NCI-H226 (cell line): ENCODE measurements at places on chromosomes 3 and 15.
A peak's percentile ranks its signal among the peaks of the same experiment; 100 is the strongest.

GRCh38 chr15:96343113-96344059, 12.9 kb downstream of the NR2F2 start:
- DNase-seq, result no peak

GRCh38 chr3:171801738-171802589, 8.3 kb downstream of the PLD1 start:
- DNase-seq, result peak; percentile 60

GRCh38 chr15:94638183-94638582, 406.8 kb downstream of the MCTP2 start:
- no peak for DNase-seq

- peak; percentile 17 for DNase-seq
Measured at GRCh38 chr15:80640531-80641121, 54.5 kb upstream of the ABHD17C start.

GRCh38 chr3:128322030-128323022, 144.4 kb downstream of the DNAJB8 start:
- DNase-seq, result no peak

DNA sequence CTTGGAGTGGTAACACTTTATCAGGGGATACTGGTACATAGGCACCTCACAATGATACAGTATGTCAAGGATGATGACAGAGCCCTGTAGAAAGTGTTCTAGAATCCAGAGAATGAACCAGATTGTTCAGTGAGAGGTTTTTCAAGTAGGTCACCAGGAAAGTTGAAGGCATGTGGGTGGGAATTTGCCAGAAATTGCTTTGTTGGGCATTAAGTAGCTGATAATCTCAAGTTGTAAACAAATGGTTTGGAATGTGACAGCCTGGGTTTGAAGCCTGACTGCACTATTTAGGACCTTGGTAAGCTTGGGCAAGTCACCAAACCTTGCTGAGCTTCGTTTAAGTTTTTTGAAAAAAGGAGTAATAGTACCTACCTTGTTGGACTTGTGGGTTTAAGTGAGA, 12.5 kb downstream of the SLC35G2 start:
- DNase-seq, result no peak

GRCh38 chr15:68668926-68669600, 90.3 kb downstream of the CORO2B start:
- DNase-seq, result no peak

DNA sequence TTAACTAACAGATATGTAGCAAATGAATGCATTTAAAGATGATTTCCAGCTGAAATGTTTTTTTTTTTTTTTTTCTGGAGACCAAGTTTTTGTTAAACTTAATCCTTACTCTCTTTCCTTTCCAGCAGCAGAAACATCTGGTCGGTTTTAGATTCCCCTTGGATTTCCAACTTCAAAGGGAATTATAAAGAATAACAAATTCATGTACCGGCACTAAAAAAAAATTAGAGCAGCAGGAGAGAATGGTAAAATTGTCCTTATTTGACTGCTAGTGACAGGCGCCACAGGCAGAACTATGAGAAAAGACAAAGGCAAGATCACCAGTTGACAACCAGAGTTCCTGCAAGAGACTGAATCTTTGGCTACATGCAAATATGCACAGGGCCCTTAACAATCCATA, 393.3 kb downstream of the TIGIT start:
- no peak for DNase-seq

DNA sequence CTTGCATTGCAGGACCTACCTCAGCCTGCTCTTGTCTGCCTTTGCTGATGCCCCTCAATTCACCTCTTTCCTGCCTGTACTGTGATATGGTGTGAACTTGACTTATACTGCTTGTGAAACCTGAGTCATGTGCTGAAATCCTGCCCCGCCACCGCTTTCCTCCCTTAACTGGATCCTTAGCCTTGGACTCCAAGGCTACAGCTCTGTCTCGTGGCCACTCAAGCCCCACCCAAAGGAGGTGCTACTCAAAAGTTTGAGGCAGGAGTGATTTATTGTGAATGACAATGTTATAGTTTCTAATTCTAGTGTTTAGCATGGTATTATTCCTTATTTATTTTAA, 56.1 kb downstream of the MYZAP start:
- peak; percentile 99 for DNase-seq

GRCh38 chr3:125151916-125152315, 60.6 kb downstream of the SLC12A8 start:
- DNase-seq, result peak; percentile 60

- no peak for DNase-seq
Measured at GRCh38 chr15:68829068-68829467, 8.4 kb upstream of the ANP32A start.

- DNase-seq, result no peak
Measured at GRCh38 chr15:67593562-67593961, 51.1 kb downstream of the MAP2K5 start.

- DNase-seq, result no peak
Measured at GRCh38 chr3:25679166-25679565, 14.5 kb upstream of the TOP2B start.

DNA sequence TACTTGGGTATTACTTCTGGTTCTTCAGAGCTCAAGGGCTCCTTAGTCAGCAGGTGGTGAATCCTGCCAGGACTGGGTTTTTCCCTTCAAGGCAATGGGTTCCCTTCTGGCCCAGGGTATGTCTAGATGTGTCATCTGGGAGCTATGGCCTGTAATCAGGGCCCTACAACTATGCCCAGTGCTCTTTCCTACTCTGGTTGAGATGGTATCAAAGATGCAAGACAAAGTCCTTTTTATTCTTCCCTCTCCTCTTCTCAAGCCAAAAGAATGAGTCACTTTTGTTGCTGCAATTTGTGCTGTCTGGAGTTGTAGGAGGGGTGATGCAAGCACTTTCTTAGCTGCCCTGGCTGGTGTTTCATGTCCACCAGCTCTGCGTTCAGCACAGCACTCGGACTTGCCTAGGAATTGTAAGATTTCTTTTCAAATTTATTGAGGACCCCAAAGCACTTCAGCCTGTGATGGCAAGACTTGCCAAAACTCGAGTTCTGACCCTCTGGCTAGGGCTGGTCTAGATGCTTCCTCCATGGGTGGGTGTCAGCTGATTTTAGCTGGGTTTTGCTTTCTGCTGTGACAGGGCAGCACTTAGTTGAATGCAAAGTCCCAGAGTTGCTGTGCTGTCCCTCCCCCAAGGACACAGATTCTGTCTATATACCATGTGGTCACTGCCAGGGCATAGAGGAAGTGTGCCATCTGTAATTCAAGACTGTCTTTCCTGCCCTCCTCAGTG, 129.2 kb upstream of the CBLB start:
- peak; percentile 94 for DNase-seq

GRCh38 chr3:57962448-57962834, 45.8 kb upstream of the FLNB start:
- no peak for DNase-seq

- DNase-seq, result no peak
Measured at GRCh38 chr3:194401868-194402329, 2.8 kb upstream of the GP5 start.

DNA sequence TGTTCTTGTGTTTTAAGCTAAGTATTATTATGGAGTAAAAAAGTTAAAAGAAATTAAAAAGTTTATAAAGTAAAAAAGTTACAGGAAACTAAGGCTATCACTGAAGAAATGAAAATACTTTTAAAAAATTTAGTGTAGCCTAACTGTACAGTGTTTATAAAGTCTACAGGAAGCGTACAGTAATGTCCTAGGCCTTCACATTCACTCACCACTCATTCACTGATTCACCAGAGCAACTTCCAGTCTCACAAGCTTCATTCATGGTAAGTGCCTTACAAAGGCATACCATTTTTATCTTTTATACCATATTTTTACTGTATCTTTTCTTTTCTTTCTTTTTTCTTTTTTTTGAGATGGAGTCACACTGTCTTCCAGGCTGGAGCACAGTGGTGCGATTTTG, 40.7 kb upstream of the SCN5A start:
- no peak for DNase-seq

GRCh38 chr15:82663186-82663600, 16.0 kb upstream of the CPEB1 start:
- DNase-seq, result peak; percentile 45

- DNase-seq, result no peak
Measured at GRCh38 chr3:25520926-25521559, 93.0 kb downstream of the RARB start.

DNA sequence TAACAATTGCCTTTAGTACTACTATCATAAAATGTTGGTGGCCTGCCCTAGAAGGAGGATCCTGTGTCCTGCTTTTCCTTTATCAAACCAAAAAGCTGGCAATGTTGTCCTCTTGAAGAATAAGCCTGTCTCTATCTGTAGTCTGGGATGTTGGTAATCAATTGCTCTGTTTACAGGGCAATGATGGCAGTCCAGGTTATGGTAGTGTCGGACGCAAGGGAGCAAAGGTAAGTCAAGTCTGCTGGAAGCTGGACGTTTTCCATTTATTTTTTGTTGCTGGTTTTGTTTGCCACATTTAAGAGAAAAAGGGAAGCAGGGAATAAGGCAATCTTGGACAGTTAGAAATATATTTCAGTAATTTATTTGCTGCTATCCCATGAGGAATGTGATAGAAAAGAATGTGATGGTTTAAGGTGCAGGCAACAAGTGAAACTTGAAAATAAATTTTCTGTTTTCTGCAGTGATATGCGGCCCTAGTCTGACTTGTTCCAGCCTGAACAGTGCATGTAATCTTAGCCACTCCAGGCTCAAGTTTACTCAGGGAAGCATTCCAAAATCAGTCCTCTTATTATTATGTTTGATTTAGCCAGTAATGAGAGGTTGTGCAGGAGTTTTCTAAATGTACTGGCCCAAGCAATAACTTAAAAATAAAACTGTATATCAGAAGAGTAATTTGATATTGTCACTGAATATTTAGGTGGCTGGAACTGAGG, 110.3 kb downstream of the COL6A6 start:
- DNase-seq, result no peak

DNA sequence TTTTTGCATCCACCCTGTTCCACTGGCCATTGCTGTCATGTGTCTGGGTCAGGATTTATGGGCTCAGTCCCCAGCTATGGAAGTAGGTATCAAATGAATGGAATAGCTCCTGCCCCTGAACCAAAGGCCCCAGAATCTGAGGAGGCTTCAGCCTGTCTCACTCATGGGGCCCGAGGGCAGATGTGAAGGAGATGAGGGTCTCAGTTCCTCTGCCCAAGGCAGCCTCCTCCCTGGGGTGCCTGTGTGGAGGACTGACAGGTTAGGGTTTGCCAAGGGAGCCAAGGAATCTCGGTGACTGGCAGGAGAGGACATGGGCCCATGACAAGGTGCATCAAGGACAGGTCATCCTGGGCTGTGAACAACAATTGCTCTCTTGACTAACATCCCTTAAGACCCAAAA, 70.4 kb downstream of the CPN2 start:
- DNase-seq, result no peak

GRCh38 chr3:6531153-6531552, 329.8 kb upstream of the GRM7 start:
- no peak for DNase-seq

DNA sequence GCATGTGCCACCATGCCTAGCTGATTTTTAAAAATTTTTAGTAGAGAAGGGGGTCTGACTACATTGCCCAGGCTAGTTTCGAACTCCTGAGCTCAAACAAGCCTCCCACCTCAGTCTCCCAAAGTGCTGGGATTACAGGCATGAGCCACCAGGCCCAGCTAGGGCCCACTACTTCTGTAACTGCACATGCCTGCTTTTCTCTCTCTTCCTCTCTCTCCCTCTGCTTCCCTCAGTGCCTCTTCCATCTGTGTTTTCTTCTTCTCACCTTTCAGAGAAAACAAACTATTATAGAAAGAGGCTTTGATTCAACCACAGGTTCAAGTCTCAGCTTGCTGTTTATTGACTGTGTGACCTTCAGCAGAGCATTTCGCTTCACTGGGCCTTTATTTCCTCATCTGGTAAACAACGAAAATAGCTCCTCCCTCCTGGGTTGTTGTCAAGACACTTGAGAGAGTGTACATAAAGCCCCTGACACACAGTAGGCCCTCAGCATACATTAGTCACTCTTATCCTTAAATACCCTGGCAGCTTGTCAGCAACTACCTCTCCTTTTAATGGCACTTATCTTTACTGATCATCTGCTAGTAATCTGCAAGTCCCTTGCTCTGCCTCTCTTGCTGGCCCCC, 10.2 kb downstream of the TADA3 start:
- DNase-seq, result no peak

DNA sequence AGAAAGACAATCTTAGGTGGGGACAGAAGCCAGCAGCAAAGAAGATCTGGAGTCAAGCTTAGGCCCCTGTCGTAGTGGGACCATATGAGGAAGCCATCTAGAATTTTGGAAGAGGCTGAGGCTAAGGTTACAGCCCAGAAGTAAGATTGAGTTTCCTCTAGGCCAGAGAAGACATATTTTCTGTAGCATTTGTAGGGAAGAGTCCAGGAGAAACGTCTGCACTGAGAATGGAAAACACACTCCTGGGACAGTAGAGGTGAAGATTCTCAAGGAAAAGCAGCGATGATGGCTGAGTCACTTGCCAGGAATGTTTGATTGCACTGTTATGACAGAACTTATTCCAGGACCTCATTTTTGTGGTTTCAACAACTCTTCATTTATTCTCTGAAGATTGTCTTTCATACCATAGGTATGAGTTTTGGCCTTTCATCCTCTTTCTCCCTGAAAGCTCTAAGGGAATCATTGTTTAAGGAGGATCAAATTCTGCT, 107.2 kb downstream of the GTPBP8 start:
- DNase-seq, result peak; percentile 91

DNA sequence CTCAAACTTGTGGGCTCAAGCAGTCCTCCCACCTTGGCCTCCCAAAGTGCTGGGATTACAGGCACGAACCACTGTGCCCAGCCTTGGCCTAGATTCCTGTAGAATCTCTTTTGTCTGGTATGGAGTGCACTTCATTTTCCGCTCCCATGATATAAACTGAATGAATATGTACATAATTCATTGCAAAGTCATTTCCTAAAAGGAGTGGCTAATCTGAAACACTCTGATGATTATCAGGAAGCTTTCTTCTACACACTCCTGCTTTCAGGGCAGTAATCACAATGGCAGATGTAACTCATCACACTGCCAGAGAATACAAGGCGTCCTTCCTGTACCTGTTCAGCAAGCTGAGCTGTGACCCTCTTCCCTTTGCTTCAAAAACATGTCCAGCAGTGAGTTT, 28.6 kb downstream of the RLBP1 start:
- no peak for DNase-seq

- peak; percentile 92 for DNase-seq
Measured at GRCh38 chr3:77825001-77825827, 785.3 kb downstream of the ROBO2 start.
